ENCODE measurements at places on chromosomes 12 and 14.

DNA sequence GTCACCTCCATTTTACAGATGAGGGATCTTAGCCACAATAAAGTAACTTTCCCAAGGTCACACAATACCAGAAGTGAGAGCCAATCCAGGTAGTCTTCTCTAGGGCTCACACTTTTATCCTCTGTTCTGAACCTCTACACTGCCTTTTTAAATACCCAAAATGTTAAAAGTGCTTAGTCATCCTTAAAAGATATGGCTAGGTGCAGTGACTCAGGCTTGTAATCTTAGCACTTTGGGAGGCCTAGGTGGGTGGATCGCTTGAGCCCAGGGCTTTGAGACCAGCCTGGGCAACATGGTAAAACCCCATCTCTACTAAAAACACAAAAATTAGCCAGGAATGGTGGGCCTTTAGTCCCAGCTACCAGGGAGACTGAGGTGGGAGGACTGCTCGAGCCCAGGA lies 104.1 kb upstream of the PPP4R3A start:
- DNase-seq = no peak

DNA sequence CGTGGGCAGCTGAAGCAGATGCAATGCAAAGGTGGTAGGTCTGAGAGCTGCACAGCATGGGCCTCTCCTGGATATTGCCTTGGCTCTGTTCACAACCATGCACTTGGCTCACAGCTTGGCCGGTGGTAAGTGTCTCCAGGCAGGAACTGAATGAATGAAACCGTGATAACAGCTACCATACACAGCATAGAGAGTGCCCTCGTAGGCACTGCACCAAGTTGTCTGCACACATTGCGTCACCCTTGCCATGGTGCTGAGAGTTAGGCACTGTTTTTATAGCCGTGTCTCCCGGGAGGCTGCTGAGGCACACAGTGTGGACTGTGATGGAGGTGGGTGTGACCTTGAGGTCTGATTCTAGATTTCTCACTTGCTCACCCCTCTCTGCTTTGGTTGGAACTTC lies 157.6 kb upstream of the VASH1 start:
- no peak for DNase-seq

GRCh38 chr12:2796187-2796666 lies 1.5 kb downstream of the FKBP4 start:
- DNase-seq = no peak

DNA sequence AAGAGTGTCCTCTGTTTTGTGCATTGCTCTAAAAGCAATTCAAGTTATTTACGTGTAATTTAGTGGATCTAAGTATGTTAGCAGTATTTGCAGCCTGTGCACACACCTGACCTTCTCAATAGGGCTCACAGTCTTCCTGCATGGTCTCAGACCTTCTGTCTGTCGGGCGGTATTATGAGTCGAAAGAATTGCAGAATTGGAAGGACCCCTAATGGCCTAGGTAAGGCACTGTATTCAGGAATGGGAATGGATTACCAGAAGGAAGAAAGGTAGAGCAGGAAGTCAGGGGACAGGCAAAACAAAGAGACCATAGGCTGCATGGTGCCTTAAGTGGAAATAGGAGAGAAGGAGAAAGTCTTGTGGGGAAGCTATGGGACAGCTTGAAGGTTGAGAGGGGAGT lies 341.6 kb downstream of the VRK1 start:
- no peak for DNase-seq

- no peak for DNase-seq
Measured at GRCh38 chr12:48816143-48816854, 2.0 kb upstream of the CACNB3 start.

GRCh38 chr14:76971549-76971948 lies 57.0 kb downstream of the IRF2BPL start:
- no peak for DNase-seq

- DNase-seq = no peak
Measured at GRCh38 chr12:94566345-94566744, 84.0 kb downstream of the TMCC3 start.

DNA sequence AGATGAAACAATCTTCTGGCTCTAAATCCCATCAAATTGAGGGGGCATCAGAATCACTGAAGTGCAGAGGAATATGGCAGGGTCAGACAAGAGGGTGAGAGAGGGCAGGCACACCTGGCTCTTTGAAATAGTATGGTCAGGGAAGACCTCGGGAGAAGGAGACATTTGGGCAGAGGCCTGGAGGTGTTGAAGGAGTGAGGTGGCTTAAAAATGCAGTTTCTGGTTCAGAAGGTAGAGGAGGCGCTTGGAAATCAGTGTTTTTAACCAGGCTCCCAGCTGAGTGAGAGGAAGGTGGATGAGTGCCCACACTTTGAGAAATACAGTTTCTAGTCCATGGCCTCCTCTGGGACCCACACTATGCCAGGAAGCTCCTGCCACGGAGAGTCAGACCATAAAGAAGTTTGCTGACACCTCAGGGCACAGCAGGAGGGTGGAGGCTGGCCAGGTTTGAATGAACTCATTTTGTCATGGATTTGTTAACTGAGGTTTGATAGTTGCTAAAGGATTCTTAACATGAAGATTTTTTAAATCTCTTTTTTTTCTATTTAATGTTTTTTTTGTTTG lies 20.1 kb downstream of the NID2 start:
- no peak for DNase-seq

- no peak for DNase-seq
Measured at GRCh38 chr12:13033476-13033875, 10.7 kb upstream of the FAM234B start.

DNA sequence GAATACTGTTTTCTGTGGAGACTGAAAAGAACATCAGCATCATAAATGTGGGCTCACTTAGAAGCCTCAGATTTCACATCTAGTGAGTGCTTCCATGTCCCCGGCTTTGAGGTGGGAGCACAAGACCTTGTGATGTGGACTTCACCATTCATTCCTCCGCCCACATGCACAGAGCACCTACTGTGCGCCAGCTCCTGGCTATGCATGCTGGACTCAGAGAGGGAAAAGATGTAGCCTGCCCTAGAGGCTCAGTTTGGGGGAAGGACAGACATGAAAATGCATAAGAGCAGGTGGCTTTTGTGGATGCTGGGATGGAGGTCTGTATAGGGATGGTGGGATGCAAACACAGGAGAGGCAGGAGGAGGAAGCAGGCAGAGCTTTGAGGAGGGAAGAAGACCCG lies 65.0 kb downstream of the SERPINA3 start:
- DNase-seq = no peak

DNA sequence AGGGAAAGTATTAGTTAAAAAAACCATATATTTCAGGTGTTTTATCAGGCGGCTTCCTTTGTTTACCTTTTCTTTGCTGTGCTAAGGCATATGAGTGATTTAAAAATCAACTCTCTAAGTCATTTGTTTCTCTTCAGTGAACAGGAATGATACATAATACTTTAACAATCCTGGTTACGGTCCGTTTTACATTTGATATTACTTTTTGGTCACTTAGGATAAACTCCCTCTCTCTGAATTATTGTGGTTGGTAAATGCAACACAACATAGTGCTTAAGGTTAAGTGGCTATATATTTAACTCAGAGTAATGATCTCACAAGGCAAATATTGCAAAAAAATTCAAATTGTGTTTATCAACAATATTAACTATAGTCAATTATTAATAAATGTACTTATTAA lies 32.7 kb upstream of the AKAP6 start:
- DNase-seq = no peak

DNA sequence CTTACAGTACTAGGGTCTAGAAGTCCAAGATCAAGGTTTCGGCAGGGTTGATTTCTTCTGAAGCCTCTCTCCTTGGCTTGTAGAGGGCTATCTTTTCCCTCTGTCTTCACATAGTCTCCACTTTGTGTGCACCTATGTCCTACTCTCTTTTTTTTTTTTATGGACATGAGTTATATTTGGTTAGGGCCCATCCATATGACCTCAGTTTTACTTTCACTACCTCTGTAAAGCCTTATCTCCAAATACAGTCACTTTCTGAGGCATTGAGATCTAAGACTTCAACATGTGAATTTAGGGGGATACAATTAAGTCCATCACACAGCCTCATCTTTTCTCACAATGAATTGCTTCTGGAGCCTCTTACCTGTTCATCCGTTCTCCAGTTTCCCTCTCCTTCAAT lies 5.9 kb upstream of the SPTB start:
- no peak for DNase-seq

- DNase-seq = no peak
Measured at GRCh38 chr12:121240484-121241101, 30.7 kb downstream of the P2RX4 start.

DNA sequence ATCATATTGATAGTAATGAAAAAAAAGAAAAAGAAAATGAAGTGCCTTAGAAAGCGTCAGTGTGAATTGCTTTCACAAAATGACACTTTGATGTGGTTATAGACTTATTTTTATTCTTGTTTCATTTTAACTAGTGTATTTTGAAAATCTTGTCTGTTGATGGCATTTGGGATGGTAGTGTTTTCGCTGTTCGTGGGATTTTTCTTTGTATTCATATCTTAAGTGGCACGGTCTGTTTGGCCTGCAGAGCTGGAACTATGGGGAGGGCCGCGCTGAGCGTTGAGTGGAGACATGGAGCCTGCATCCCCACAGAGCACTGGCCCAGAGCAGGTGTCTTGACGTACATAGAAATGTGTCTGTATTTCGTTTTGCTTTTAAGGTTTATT lies 61.6 kb downstream of the WDR20 start:
- no peak for DNase-seq

DNA sequence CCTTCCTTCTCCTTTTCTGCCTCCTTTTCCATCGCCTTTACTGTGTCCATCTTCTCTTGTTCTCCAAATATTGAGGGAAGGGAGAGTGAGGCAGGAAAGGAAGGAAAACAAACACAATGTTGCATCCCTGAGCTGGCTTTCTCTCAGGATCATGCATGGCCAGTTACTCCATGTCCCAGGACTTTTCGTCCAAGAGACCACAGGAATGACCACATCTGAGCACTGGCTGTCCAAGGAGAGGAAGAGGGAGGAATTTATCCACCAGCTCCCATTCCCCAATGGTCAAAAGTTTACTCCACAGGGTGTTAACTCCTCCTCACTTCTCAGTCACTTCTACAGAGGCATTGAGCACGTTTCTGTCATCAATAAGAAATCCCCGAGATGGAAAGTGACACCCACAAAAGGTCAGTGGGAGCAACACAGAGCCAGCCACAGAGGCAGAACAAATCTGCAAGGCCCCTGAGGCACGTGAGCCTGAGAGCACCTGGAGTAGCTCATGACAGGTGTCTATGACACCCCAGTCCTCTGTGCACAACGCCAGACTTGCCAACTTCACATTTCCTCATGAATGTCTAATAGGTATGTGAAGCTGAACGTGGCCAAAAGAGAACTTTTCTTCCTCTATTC lies 177.3 kb upstream of the NUDT4 start:
- DNase-seq = no peak

GRCh38 chr12:53123578-53124351 lies 20.5 kb downstream of the SOAT2 start:
- no peak for DNase-seq

DNA sequence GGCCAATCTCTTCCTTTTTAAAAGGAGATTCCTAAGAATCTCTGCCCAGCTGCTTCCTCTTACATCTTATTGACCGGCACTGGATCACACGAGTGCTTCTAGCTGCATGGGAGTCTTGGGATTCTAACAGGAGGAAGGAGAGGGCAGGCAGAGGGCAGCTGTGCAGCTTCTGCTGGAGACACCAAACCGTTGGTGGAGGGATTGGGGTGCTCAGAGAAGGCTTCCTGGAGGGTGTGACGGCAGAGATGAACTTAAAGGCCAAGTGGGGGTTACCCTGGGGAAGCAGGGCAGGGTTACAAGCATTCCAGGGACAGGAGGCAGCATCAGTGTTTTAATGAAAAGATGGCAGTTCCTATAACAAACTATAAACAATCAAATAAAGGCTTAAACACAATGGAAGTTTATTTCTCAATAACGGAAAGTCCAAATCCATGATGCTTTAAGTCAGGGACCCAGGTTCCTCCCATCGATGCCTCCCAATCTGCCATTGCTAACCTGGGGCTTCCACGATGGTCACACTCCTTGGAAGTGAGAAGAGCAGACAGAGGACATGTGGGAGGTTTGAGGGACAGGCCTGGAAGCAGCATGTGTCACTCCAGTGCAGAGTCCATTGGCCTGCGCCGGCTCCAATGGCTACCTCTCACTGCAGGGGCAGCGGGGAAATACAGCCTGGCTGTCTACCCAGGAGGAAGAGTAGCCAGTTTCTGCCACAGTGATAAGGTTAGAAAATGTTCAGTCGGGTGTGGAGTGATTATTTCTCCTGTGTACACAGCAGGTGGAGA lies 53.1 kb upstream of the DDX11 start:
- no peak for DNase-seq

GRCh38 chr14:104075530-104076151 lies 9.9 kb upstream of the ASPG start:
- no peak for DNase-seq

GRCh38 chr14:92737206-92737605 lies 11.2 kb downstream of the LGMN start:
- no peak for DNase-seq

DNA sequence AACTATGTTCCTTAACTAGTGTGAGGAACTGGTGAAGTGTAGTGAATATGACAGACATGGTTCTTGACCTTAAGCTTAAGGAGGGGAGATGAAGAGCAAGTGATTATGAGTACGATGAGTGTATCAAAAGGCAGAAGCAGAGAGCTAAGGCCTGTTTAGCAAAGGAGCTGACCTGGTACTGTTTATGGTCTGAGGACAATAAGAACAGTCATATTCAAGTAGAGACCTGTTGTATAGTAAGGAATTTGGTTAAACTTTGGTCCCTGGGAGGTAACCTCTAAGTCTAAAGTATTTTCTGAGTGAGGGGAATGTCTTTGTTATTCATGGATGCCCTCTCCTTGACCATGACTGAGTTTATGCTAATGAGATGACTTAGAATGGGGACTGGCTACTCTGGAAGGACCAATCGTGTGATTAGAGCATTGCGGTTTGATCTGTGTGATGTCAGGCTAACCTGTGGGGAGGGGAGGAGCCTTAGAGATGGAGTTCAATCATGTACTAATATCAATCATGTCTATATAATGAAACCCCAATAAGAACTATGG lies 389.3 kb downstream of the BMP4 start:
- DNase-seq = no peak

DNA sequence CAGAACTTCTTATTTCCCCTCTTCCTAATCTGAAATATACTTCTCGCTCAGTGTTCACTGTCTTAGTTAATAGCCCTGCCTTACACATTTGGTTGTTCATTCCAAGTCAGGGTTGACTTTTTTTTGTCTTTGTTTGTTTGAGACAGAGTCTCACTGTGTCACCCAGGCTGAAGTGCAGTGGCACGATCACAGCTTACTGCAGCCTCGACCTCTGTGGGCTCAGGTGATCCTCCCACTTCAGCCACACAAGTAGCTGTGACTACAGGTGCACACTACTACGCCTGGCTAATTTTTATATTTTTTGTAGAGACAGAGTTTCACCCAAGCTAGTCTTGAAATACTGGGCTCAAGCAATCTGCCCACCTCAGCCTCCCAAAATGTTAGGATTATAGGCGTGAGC lies 42.3 kb upstream of the PRPF39 start:
- DNase-seq = no peak

GRCh38 chr12:44500423-44500822 lies 375.7 kb downstream of the NELL2 start:
- DNase-seq = no peak
